ENCODE measurements at places on chromosomes 16 and 17.

- no peak for DNase-seq
Observed at GRCh38 chr17:63294776-63295175, 151.3 kb downstream of the CYB561 start.

DNA sequence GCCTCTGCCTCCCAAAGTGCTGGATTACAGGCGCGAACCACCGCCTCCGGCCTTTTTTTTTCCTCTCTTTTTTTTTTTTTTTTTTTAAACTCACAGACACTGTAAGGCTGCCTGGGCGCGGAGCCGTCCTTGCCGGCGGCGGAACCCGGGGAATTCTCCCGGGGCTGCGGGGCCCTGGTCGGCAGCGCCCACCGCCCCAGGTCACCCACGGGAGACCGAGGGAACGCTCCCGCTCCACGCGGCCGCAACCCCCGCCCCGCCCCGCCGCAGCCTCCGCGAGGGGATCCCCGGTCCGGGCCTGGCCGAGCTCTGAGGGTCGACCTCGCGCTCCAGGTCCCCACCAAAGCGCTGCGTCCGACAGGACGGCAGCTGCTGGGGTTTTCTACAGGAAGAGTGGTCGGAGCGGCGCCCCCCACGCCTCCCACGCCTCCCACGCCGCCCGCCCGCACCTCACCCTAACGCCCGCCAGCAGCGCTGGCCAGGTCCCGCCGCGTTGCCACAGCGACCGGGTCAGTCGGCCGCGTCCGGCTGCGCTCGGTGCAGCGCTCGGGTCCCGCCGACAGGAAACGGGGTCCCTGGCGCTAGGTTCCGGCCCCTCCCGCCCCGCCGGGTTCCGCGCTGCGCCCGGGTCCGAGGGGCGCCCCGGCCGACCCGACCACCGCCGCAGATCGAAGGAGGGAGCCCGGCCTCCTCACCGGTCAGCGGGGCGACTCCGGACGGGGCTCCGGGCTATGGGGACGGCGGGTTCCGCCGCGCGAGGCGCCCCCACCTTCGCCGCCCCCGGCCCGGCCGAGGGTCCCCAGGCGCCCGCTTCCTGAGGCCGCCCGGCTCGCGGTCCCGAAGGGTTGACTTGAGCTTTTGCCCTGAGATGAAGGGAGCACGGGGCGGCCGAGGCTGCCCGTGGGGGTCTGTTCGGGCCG is at the start of gene CCDC57:
Gene CCDC57 (minus strand): TSS at position 512 of the 920 bp plus-strand sequence. CDS start 10,898 bp downstream, outside the sequence.
- DNase-seq, result peak; percentile 82

GRCh38 chr16:4273858-4274311 is 1.1 kb upstream of the TFAP4 start:
- peak; percentile 61 for DNase-seq

- DNase-seq, result no peak
Observed at GRCh38 chr17:63629627-63630026, 7.4 kb downstream of the MAP3K3 start.

- no peak for DNase-seq
Observed at GRCh38 chr16:886802-887731, 83.7 kb downstream of the LMF1 start.

DNA sequence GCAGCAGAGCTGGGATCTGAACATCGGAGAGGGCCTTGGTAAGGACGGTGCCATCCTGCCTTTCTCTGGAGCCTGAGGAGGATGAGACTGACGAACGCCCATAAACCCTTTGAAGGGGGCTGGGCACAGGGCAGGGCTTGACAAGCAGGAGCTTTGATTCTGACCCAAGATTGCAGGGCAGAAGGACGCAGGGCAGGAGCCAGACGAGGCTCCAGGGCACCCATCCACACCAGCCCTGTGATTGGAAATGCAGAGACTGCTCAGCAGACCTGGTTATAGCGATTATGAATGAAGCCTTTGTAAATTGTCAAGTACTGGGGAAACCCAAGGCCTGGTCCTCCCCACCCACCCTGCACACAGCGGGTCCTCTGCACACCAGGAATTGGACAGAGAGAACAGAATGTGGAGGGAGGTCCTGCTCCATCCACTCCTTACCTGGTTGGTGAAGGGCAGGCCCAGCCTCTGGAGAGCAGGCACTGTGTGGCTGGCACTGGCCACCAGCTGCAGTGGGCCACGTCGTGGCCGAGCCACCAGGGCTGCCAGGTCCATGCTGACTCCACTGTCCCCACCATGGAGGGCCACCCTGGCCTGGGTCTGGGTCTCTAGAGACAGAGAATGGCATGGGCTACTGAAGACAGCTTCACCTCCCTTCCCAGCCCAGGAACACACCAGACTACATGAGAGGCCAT is 68.8 kb downstream of the RMI2 start:
- DNase-seq, result no peak
